ENCODE measurements at places on chromosomes 4 and X. TPM values are rescaled to one million over a fixed set of nuclear protein-coding genes. Genes with fewer than 3 reads are reported as not detected.

OCIAD1 gene
- 163 TPM for total RNA-seq

ARHGAP36 gene
- not detected for total RNA-seq

UGT2B10 gene
- total RNA-seq = not detected

BGN gene
- 13.5 TPM for total RNA-seq

PRDM5 gene
- 7.9 TPM for total RNA-seq

USP11 gene
- total RNA-seq = 23.7 TPM

CT45A10 gene
- total RNA-seq = not detected

PJA1 gene
- total RNA-seq = 32.9 TPM

CT45A8 gene
- not detected for total RNA-seq

DGAT2L6 gene
- not detected for total RNA-seq

VCX gene
- total RNA-seq = not detected

RENBP gene
- total RNA-seq = not detected

PNCK gene
- total RNA-seq = 1.5 TPM

Measured in mammary epithelial cell (primary cell).